Cardiac fibroblast (primary cell): ENCODE measurements at places on chromosomes 16 and 17.
A peak's percentile ranks its signal among the peaks of the same experiment; 100 is the strongest.

DNA sequence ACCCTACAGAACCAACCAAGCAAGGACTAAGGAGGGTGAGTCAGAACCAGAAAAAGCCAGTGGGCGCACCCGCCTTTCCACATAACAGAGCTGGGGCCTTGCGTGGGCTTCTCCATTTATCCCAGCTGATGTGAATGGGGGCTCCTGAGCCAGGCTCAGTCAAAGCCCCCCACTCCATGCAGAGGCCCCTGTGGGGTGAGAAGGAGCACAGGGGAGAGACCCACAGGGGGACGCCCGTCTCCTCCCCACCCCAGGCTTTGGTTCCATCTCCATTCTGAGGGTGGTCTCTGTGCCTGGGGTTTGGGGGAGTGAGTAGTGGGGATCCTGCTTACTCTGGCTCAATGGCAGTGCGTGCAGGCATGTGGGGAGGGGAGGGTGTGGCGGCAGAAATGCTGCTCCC, 210.1 kb upstream of the TNRC6C start:
- no peak for DNase-seq

GRCh38 chr16:89190150-89190958, 10.0 kb downstream of the SLC22A31 start:
- DNase-seq: no peak

DNA sequence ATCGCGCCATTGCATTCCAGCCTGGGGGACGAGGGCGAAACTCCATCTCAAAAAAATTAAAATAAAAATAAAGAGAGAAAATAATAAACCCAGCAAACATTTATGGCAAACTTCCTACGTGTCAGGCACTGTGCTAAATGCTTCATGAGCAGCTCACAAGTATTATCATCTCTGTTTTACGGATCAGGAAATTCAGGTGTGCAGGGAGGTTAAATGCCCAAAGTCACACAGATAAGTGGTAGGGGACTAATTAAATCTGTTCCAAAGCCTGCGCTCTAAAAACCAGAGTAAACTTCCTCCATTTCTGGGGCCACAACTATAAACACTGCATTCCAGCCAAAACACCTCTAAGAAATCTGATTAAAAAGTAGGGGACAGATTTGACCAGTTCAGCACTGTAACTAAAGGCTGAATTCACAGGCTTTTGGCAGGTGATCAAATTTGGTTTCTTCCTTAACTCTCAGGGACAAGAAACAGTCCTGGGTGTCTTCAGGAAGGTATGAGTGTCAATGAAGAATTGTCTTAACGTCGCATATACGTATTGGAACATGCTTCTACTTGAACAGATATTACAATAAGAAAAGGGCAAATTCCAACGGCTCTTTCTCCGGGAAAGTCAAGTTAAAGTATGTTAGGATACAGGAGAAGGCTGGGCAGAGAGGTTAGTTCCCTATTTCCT, 996 bp downstream of the STRADA start:
- DNase-seq: peak; percentile 14

DNA sequence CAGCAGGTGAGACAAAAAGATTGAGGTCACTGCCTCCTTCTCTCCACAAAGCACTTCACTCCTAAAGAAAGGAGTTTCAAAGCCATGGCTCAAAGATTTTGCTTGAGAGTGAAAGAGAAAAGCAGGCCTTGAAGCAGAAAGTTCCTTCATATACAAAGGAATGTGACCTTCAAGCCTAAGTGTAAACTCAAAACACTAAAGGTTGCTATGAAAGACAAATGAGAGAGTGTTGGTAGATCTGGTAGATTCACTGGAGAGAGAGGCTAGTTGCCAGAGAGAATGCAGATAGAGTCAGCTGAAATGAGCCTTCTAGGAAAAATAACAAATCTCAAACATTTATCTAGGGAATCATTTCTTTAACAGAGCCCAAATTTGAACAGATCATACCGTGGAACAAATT, 305.2 kb downstream of the CDH8 start:
- DNase-seq: no peak

- DNase-seq: no peak
Measured at GRCh38 chr17:65712383-65713267, 151.2 kb upstream of the AXIN2 start.
